ENCODE measurements at places on chromosomes 6 and 20.
A peak's percentile ranks its signal among the peaks of the same experiment; 100 is the strongest.

GRCh38 chr6:7993952-7994351 is 70.2 kb downstream of the BLOC1S5 start:
- DNase-seq, result no peak

DNA sequence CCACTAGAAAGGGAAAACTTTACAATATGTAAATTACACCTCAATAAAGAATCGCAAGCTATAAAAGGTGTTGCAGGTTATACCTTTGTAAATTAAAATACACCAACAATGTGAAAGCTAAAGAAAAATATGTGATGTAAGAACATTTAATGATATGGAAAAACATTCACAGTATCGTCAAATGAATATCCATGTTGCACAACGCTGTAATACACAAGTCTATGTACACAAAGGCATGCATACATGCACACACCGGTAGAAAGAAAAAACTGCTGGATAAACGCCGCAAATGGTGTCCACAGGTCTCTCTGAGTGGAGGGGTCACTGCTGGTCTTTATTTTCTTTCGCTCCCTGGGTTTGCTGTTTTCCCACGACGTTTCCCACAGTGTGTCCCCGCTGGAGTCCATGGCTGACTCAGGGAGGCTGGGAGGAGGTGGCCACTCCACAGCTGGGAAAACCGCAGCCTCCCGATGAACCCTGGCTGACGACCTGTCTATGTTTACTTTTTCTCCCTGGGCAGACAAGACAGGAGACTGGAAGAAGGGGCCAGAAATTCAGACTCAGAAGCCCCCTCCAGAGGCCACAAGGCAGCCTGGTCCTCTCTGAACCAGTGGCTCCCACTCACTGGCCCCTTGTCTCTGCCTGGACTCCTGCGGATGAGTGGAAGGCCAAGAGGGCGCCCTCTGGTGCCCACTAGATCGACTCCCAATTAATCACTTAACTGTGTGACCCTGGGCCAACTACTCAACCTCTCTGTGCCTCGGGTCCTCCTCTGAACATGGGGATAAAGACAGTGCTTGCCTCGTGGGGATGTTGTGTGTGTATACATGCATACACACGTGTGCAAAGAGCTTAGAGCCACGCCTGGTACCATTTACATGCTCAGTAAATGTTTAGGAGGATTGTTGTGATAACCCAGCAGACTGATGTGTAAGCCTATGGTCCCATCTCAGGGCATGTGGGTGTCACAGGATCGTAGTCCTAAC is 12.8 kb upstream of the BPI start:
- DNase-seq, result peak; percentile 42

DNA sequence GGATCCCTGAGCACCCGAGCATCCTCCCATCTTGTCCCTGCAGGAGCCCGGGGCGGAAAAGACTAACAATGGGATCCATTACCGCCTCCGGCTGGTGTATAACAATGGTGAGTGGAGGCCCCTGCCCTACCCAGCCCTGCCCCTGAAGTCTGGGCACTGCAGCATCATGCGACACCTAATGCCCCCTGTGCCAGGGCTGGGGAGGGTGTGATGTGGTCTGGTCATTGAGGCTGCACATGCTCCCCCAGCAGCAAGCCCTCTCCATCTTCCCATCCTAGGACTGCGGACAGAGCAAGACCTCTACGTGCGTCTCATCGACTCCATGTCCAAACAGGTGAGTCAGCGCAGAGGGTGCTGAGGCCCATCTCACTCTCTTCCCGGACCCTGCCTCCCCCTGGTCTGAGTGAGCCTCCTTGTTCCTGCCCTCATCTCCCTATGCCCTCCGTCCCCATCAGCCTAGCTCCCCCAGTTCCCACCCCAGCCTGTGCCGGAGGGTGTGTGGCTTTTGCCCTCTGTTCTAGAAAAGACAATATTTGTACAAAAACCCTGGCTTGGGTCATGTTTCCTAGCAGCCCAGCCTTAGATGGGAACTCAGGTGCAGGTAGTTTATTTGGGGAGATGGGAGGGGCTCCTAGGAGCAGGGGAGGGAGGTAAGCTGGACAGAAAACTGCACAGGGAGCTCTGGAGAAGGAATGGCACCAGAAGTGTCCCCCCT is 13.5 kb downstream of the EBF4 start:
- no peak for DNase-seq

GRCh38 chr6:83042467-83043053 is 23.1 kb downstream of the UBE3D start:
- DNase-seq, result no peak

DNA sequence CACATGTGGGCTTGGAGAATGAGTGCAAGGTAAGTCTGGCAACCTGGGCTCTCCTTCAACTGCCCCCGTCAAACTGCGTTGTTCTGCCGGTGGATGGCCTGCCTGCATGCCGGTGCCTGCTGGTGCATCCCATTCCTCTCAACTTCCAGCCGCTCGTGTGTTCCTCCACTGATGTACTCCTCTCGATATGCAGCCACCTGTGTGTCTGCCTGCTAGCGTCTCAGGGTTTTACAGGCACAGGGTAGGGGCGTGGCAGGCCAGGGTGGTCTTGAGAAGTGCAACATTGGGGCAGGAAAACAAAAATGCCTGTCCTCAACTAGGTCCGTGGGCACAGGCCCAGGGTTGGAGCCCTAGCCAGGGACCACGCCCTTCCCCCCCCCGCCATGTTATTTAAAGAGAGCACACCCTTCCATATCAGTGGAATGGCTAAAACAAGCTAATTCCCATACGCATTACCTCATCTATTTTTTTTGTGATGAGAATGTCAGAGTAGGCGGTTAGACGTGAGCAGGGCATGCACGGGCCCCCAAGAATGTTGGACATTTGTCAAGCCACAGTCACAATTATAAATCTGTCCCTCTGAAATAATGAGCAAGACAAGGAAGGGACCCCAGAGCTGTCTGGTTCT is 33.2 kb downstream of the SERPINB6 start:
- no peak for DNase-seq

DNA sequence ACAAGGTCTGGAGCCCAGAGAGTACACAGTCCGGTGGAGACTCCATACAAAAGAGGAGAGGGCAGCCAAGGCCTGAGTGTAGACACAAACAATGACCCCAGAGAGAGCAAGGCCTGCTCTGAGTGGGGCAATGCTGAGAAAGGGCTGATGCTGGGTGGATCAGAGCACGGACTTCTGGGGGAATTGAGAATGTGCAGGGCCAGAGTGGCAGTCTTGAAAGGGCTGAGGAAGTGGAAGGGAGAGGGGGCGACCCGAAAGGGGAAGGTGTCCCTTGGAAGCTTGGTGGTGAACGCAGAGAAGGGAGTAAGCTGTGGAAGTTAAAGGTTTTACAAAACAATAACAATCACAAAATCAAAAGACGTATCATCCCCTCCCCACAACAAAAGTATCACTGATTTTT is 12.0 kb upstream of the GRM4 start:
- DNase-seq, result no peak

DNA sequence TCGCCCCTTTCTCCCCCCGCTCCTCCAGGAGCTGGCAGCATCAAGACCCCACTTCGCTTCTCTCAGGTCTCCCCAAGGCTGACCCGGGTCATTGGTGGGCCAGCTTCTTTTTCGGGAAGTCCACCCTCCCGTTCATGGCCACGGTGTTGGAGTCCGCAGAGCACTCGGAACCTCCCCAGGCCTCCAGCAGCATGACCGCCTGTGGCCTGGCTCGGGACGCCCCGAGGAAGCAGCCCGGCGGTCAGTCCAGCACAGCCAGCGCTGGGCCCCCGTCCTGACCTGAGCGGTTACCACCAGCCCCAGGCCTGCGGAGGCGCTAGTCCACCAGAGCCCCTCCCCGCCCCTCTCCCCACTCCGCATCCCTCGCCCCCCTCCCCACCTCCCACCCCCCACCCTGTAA is 1.0 kb downstream of the PPDPF start:
- DNase-seq, result peak; percentile 37

DNA sequence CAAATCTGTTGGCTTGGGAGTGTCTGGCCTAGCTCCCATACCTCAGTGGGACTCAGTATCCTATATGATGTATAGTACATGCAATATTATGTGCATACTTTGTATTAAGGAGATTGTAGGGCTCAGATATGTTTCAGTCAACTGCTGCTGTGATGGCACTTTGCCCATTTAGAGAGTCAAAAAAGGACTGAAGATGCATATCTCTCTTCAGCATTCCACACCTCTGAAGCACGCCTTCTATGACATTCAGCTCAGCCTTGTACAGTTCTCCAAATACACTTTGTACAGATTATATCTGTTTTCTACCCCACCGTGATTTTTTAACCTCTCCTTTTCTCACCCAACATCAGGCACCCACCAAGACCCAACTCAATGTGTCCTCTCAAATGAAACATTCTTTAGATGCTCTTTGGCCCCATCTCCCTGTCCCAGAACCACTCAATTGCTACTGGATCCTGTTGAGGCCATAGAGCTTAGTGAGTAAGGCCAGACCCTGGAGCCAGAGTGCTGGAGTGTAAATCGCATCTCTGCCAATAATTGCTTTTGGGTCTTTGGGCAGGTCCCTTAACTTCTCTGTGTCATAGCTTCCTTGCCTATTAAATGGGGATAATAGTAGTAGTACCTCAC is 15.6 kb downstream of the ENPP1 start:
- peak; percentile 66 for DNase-seq

DNA sequence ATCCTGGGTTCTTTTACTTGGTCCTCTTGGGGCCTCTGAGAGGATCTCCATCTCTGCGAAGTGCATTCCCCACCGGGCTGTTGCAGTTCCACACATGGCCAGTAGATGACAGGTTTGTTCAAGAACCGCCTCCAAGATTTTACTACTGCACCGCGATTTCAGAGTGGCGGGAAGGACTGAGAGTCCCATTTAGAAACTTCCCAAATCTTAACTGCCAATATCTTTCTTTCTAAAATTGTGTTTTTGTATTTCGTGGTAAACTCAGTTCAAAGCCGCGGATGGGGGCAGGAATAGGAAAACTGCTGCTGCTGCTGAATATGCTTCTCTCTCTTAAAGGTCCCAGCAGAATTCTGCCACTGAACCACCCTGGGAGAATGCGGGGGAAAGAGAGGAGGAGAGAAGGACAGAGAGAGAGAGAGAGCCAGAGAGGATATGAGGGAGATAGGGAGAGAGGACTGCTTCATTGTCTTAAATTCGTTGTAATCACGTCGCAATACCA is 8.6 kb upstream of the BTNL2 start:
- peak; percentile 89 for DNase-seq

DNA sequence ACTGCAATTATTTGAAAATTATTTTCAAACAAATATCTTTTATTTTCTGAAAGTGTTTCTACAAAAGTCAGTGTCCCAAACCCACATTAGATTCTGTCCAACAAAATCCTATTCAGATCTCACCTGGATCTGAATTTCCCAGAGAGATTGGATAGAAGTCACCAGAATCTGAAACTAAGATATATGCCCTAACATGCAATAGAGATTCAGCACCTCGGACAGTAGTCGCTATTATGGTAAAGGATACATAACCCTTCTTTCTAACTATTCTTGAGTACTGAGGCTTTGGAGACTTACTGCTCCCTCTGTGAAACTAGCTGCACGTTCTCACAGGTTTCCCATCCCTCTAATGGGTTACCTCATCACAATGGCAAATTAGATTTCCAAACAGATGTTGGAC is 151.4 kb downstream of the ID4 start:
- DNase-seq, result peak; percentile 59

DNA sequence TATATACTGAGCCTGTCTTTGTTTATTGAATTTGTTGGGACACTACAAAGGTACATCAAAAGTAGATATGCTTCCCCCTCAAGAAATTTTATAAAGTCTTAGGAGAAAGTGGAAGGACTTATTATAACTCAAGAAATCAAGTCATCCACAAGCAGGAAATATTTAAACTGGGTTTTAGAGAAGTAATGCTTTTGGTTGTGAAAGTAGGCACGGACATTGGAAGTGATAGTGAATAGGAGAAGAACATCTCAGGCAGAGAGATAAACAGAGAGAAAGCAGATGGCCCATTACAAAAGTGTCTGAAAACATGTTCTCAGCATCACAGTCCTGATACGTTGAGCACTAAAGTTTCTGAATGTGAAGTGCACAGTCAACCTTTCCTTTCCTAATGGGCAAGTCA is 415.6 kb upstream of the RNF217 start:
- no peak for DNase-seq

DNA sequence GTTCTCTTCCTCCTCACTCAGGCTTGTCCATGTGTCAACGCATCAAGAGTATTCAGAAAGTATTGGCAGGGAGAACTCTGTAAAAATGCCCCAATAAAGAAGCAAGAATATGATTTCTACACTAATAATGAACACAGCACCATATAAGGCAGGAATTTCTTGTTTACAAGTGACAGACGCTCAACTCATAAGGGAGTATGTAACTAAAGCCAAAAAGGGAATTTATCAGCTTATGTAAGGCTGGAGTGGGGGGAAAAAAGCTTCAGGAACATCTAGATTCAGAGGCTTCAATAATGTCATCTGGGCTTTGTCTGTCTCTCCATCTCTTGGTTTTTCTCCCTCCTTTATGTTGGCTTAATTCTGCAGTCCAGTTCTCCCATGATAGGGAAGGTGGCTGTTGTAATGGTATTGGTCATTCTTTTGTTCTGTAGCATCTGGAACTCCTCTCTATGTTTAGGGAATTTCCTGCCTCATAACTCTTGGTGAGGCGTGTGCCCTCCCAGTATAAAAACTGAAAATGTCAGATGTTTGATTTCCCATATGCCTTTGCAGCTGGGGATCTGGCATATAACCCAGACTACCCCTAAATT is 125.1 kb upstream of the COL21A1 start:
- DNase-seq, result no peak

- DNase-seq, result no peak
Observed at GRCh38 chr20:32975698-32976674, 28.2 kb downstream of the SUN5 start.

- no peak for DNase-seq
Observed at GRCh38 chr6:96450082-96450769, 71.4 kb upstream of the UFL1 start.

- no peak for DNase-seq
Observed at GRCh38 chr6:66558189-66558588, 851.2 kb upstream of the EYS start.

DNA sequence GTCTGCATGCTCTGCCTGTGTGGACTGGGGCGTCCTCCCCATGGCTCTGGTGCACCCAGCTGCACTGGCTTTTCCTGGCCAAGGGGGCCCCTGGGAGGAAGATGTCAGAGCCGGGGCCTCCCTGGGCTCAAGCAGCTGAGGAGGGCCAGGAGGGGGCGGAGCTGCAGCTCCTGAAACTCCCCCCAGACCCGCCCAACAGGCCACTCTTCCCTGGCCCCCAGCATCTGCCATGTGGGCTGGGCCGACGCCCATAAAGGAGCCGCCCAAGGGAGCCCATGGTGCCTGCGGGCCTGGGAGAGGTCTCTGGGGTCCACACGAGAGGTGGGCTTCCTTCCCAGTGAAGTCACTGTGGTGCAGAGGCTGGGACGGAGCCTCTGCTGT is 4.0 kb downstream of the RBBP8NL start:
- DNase-seq, result no peak
